Breast epithelium (tissue), 4 donors: ENCODE measurements at places on chromosomes 3 and 15.

DNA sequence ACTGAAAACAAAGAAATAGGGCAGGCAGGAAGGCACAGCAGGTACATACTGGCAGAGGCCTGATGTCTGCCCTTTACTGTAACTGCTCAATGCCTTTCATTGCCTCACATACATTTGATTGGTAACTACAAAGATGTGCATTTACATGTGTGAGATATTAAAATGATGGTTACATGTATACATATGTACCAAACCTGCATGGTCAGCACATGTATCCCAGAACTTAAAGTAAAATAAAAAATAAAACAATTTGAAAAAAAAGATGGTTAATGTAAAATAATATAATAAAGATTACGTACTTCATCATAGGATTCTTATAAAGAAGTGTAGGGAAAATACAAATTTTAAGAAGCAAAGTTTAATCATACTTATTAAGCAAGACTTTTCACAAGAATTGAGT lies 15.1 kb downstream of the SSR3 start:
- DNase-seq = no peak

- no peak for DNase-seq
Observed at GRCh38 chr3:133750259-133750656, 4.1 kb downstream of the TF start.

GRCh38 chr3:183460081-183461055 lies 31.9 kb upstream of the MCF2L2 start:
- DNase-seq = no peak

- no peak for DNase-seq
Observed at GRCh38 chr3:121757087-121757811, 7.7 kb upstream of the GOLGB1 start.

GRCh38 chr3:122560680-122561079 lies 3.4 kb downstream of the PARP9 start:
- no peak for DNase-seq

DNA sequence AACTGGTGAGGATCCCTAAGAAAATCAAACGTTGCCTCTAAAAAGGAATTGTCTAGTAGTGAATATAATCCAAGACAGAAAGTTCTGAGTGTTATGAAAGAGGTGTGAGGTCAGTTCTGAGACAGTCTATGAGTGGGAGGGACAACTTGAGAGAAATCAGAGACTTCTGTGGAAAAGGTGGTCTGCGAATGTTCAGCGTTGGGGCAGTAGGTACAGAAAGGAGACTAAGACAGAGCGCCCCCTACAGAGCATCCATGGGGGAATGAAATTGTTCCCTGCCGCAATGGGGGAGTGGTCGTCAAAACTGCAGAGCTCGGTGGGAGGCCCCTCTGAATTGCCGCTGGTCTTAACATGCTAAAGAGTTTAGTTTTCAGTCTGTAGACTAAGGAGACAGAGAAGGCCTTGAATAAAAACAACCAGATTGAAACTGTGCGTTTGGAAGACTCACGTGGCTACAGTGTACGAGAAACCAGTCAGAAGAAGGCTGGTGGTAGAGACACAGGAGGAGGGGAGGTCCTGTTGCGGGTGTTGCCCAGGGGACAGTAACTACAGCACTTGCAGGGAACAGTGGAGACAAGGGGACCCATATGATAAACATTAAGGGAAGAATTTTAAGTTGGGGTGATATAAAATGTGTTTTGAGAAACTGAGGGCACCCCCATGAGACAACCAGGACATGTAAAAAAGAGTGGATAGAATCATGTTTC lies 6.9 kb downstream of the TNIK start:
- no peak for DNase-seq

GRCh38 chr3:120797857-120798256 lies 55.3 kb downstream of the GTF2E1 start:
- DNase-seq = no peak

DNA sequence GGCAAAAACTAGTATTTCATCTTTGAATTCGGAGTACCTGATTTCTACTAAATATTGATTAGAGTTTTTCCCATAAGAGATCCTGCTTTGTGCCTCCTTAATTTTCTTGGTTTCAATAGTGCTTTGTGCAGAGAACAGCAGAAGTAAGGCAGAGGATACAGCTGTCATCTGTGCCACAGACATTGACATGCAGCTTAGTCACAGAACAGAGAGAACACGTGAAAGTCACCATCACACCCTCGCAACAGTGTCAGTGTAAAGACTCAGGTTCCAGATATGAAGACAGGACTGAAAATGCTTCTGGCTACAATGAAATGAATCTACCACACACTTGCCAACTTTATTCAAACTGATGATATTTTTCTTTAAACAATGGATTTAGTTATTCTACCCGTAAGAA lies 942.8 kb upstream of the CFAP20DC start:
- DNase-seq = no peak

- DNase-seq = no peak
Observed at GRCh38 chr3:120756061-120756460, 13.5 kb downstream of the GTF2E1 start.

DNA sequence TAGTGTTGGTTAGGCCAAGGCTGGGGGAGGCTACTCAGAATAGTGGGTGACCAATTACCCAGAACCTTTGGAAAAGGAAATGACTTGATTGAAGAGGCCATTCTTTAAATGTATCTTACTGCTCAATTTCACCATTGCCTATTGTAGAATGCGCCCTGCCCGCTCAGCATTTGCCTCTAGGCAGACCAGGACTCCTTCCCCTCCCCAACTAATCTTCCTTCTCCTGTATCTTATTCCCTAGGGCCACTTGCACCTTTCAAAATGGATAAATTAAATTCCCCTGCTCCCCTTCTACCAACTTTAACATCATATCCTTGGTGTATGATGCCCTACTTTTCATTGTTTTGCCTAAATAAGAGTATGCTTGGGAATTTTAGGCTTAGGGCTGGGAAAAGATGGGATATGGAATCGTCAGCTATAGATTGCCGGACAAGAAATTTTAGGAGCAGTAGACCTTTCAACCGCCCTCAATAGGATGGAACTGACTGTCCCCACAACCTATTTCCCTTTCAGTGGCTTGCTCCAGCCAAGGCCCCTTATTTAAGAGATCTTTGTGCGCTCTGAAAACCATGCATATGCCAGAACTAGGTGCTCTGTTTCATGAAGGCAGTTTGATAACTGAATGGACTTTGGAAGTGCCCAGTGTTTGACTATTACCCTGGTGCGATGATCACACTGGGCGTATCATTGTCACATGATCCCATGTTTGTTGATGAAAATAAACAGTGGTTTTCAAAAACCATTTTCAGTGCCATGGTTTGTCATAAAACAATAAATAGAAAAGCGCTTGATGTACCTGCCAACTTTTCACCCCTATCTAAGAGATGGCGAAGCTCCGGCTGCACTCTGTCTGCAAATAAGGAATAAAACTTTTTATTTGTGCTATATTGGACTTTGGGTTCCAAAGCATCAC lies 74.3 kb upstream of the TSEN2 start:
- DNase-seq = no peak

DNA sequence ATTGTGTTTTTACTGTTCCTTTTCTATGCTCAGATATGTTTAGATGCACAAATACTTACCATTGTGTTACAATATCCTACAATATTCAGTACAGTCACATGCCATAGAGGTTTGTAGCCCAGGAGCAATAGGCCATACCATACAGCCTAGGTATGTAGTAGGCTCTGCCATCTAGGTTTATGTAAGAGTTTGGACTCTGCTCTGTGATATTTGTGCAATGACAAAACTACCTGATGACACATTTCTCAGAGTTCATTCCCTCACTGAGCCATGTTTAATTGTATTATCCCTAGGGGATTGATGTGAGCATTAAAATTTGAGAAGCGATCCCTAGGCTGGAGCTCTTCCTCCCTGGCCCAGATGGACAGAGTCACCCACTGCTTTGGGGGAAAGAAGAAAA lies 270.0 kb upstream of the PROK2 start:
- no peak for DNase-seq

DNA sequence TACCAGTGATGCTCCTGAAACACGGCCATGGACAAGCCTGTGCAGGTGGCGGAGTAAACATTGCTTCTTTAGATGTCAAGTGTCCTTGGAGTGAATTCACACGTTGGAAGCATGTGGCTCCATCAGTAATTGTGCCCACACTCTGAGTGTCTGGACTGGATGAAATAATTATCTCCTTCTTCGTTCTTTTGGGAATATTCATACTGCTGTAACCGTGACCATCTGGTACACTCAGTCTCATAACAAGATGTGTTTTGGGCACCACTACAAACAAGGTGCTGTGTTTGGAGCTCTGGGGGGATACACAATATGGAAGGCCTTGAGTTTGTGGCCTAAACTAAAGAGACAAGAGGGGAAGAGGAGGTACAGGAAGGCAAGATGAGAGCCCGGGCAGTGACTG lies 165.6 kb downstream of the APBA2 start:
- DNase-seq = no peak

GRCh38 chr3:43249405-43249804 lies 36.9 kb upstream of the SNRK start:
- DNase-seq = no peak

- no peak for DNase-seq
Observed at GRCh38 chr3:113055201-113055600, 64.4 kb downstream of the GTPBP8 start.

- peak; percentile 81 for DNase-seq
Observed at GRCh38 chr3:42544492-42545283, 37.1 kb downstream of the SEC22C start.

- no peak for DNase-seq
Observed at GRCh38 chr3:172182797-172183196, 143.4 kb downstream of the FNDC3B start.

- no peak for DNase-seq
Observed at GRCh38 chr3:103918336-103918735, 1448.4 kb upstream of the ALCAM start.

DNA sequence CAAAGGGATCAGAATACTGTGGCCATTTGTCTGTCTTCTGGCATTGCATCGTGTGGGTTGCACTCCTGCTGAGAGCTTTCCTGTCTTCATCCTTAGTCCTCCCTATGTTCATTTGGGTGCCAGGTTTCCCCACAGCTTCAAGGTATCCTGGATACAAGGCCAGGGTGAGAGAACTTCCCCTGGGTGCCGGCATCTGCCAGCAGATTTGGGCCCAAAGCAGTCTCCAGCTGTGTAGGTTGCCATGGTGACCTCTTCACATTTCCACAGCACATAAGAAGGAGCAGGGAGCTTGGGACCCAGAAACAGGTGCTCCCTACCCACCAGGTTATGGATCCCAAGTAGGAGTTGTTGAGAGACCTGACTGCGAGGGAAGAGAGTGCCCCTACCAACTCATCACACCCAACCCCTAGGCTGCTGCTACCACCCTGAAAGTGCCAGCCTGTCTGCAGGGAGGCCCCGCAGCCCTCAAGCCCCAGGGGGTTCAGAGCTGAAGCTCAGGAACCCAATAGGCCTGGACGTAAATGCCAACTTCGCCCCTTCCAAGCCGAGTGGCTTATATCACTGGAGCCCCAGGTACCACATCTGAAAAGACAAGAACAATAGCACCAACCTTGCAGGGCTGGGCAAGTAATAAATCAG lies 19.9 kb downstream of the TTC21A start:
- DNase-seq = peak; percentile 31

- DNase-seq = no peak
Observed at GRCh38 chr3:36743826-36744225, 20.5 kb downstream of the DCLK3 start.

DNA sequence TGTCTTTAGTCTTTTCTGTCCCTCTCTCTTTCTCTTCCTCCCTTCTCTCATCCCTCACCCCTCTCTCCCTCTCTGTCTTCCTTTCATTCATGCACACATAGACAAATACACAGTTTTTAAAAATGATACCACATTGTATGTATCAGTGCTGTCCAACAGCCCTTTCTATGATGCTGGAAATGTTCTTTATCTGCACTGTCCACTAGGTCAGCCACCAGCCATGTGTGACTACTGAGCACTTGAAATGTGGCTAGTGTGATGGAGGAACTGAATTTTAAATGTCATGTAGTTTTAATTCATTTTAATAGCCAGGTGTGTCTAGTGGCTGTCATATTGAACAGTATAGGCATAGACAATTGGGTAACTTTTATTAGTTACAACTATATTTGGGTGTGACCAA lies 34.9 kb downstream of the COL6A5 start:
- no peak for DNase-seq

GRCh38 chr15:95448531-95449229 lies 881.8 kb upstream of the NR2F2 start:
- DNase-seq = no peak

GRCh38 chr3:122481390-122481789 lies 33.3 kb downstream of the KPNA1 start:
- no peak for DNase-seq

DNA sequence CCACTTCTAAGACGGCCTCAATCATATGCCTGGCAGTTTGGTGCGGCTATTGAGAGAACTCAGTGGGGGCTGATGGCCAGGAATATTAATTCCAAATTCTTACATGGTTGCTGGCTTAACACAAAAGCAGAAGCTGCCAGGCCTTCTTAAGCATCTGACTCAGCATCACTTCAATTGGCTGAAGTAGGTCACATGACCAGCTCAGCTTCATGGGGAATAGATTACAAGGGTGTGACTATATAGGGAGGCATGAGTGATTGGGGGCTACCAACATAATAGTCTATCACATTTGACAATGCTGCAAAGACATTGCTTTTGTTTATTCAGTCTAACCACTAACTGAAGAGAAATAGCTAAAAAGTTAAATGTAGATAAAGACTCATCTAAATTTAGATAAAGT lies 101.6 kb upstream of the ANKRD28 start:
- no peak for DNase-seq

- DNase-seq = no peak
Observed at GRCh38 chr3:144424606-144425005, 453.0 kb downstream of the DIPK2A start.

DNA sequence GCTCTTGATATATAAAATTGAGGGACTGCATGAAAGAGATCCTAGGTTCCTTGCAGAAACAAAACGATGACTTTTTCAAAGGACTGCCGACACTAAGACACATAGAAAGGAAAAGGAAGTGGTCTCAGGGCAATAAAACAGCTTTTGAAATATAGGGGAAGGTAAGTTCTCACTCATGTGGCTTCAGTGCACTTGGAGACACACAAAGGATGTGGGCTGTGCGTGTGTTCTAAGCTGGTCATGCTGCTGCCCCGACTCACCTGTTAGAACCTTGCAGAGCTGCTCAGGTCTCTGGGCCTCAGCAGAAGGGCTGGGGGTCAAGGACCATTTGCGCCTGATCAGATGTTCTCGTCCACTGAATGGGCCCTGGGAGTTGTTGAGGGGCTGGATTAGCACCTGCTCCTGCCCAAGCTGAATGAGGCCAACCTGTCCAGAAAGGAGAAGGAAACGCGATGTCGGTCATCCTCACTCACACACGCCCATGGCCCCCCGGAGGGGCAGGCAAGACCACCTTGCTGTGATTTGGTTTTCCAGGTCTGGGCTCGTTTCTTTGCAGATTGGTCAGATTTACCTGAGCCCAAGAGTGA lies 11.1 kb downstream of the ADAMTS17 start:
- no peak for DNase-seq
